Stimulated activated CD4-positive, alpha-beta T cell treated with anti-CD3 and anti-CD28 coated beads, Interleukin-4, amount 100 ng/mL, for 48 hours (primary cell): ENCODE measurements at places on chromosomes 2 and 18.

DNA sequence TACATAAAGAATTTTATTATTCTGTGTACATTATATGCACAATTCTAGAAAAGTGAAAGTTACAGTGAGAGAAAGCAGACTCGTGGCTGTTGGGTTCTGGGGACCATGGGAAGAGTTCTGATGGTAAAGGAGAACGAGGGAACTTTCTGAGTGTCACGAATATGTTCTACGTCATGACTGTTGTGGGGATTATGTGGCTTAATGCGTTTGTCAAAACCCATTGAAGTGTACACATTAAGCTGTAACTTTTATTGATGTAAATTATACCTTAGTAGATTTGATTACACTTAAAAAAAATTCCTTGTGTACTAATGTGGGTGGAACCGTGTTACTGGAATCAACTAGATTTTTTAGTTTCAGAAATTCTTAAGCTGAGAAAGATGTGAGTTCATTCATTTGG lies 426.1 kb downstream of the DSC3 start:
- DNase-seq = no peak

DNA sequence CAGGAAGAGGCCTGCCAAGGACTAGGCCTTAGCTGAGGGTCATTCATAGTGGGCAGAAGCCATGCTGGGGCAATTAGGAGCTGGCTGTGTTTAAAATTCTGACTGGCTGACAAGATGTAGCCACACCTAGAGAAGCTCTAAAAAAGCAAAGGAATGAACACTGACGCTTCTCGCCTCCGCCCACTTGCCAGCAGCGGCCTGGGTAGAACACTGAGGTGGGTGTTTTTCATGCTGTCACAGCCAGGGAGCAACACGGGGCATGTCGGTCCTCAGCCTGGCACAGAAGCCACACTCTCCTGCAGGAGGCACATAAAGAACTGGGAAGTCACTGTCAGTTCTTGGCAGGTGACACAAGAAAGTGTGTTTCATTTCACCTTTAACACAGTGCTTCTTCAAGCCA lies 10.4 kb downstream of the CHST10 start:
- no peak for DNase-seq

DNA sequence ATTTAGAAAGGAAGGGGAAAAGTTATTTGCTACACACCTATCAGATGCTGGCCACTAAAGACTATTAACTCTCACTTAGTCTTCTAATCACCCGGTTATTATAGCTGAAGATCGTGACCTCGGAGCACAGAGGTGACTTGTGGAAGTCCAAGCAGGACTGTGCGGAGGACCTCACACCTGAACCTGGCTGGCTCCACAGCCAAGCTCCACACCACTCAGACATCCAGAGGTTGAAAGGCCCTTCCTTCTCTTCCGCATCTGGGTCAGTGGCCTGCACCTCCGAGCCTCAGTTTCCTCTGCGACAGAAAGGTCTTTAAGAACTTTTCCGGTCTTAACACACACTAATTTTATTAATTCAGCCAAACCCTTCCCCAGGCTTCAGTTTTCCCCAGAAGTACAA lies 57.9 kb downstream of the TNS1 start:
- DNase-seq = no peak

GRCh38 chr2:44767691-44768090 lies 173.8 kb upstream of the SIX3 start:
- DNase-seq = no peak

DNA sequence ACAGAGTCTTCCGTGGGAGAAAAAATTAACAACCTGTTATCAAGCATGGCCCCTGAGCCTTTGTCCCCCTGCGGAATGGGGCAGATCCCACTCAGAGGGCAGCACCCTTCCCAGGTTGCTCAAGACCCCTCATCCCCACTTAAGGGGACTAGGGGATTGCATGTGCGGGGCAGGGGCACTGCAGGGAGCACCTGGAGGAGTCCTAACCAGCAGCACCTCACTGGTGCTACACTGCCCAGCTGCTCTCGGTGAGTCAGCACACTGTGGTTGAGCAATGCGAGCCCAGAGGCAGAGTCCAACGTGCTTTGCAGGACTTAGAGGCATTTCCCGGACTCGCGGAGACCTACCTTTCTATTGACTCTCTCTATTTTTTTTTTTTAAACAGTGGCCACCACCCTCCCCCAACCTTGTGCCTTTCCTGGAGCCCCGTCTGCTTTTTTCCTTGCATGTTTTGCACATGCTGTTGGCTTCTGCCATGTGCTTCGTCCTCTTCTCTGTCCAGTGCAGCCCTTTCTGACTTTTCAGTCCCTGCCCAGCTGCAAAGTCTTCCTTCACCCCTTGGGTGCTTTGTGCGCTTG lies 74.0 kb downstream of the IL1R2 start:
- no peak for DNase-seq

GRCh38 chr2:216420367-216421101 lies 8.2 kb downstream of the SMARCAL1 start:
- no peak for DNase-seq

GRCh38 chr2:227430639-227431038 lies 41.3 kb upstream of the AGFG1 start:
- DNase-seq = no peak

- DNase-seq = no peak
Measured at GRCh38 chr18:36814994-36815393, 13.8 kb downstream of the TPGS2 start.

- no peak for DNase-seq
Measured at GRCh38 chr2:23637011-23637778, 252.2 kb downstream of the KLHL29 start.

- no peak for DNase-seq
Measured at GRCh38 chr2:168300460-168300859, 53.1 kb upstream of the STK39 start.

DNA sequence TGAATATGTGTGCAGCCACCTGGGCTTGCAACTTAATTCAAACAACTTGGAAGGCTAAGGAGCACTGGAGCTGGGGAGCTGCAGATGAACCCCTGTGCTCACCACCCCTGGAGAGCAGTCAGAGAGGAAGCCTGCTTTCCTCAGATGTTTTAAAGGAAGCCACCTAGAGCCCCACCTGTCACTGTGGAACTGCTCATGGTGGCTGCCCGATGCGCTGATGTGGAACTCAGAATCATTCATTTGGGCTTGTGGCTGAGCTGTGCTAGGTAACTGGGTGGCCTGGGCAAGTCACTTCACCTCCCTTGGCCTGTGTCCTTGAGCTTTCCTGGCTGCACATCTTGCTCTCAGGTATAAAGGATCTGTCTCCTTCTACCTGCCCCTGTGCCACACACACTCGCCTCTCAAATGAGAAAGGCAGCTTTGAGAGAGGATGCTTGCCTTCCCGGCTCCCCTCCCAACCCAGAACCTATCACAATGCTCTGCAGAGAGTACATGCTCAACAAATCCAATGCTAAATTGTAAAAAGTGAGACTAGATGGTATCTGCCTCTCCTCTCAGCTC lies 41.3 kb downstream of the BCL11A start:
- DNase-seq = no peak

DNA sequence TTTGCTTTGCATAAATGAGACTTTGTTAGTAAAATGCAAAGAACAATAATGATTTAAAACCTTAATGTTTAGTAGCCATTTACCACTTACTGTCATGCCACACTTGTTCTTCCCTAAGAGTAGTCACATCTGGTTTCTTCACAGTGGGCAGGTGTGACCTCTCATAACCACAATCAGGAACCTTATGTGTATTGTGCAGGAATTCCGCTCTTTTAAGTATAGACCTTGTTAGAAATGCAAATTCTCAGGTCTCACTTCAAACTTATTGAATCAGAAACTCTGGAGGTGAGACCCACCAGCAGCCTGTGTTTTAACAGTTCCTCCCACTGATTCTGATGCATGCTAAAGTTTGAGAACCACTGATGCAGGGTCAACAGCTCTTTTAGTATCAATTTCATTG lies 518.8 kb upstream of the MEX3C start:
- no peak for DNase-seq

DNA sequence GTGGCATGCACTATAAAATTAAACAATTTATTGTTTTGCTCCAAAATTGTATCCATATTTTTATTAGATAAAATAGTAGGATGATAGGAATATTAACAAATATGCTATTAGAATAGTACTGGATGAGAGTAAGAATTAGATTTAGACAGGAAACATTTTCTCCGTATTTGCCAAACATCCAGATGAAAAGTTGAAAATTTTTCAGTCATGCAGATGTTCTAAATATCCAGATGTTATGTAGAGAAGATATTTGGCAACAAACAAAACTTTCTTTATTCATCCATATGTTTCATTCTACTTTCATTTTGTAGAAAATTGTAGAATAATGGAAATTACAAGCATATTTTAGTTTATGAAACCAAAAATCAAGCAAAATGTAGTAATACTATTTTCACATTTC lies 45.2 kb upstream of the NEUROD1 start:
- DNase-seq = no peak
